ENCODE measurements at places on chromosomes 3 and 15. TPM values are rescaled to one million over a fixed set of nuclear protein-coding genes. Genes with fewer than 3 reads are reported as not detected.

DNA sequence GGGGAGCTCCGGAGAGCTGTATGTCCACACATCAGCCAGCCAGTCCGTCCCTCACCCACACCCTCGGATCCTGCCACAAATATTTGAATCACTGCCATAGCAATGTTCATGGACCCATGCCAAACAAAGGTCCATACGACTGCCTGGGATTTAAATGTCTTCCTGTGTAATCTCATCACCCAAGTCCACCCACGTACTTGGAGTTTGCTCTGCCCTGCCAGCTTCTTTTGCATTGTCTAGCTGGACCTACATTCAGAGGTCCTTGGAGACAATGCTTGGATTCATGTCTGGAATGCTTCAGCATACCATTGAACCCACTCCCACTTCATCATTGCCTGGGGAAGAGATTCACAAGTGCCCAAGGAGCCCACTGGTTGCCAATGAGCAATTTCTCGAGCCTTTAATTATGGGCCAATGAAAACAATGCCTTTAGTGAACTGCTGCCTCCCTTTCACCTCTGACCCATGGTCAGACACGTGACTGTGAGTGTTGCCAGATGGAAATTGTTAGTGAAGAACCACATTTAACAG lies 90.4 kb upstream of the PHLDB2 start:
- DNase-seq: no peak

DNA sequence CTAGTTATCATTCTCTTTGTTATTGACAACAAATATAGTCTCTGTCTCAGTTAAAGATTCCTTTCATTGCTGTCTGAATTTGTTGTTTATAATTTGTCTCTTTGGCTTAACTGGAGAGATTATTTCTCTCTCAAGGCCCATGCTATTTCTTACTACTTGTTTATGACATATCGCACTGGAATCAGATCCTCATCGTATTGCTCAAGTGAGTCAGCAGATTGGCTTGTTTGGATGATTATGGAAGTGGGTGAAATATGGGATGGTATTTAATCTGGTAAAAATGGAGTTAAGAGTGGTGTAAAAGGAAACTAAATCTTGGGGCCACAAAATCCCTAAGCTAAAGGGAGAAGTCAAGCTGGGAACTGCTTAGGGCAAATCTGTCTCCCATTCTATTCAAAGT lies 613.1 kb downstream of the SI start:
- DNase-seq: no peak

- DNase-seq: no peak
Observed at GRCh38 chr3:67458408-67458807, 196.0 kb downstream of the SUCLG2 start.

- no peak for DNase-seq
Observed at GRCh38 chr15:49155834-49156627, 632 bp upstream of the COPS2 start.

DNA sequence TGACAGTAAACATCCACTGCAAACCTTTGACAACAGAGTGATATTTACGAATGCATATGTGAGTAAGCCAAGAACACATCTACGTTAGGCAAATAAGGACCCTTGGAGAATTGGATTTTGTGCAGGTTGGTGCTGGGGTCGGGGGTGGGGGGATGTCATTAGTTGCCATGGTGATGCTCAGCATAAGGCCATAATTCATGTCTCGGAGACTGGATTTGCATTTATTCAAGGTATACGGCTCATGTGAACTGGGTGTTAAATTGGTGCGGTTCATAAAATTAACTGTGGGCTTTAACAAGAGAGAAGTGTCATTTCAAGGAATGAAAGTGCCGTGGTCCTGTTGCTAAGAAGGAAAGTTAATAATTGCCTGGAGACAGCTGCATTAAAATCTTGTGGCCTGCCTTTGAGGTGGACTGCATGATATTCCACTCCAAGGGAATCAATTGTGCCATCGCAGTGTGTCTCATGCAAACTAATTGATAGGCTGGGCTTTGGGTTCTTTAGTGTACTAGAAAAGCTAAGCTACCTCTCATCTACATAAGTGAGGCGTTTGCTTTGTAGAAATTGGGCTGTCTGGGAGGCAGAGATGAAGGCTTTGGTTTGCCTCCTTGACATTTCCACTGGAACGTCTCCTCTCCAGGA lies 228.9 kb upstream of the FEZF2 start:
- no peak for DNase-seq

DNA sequence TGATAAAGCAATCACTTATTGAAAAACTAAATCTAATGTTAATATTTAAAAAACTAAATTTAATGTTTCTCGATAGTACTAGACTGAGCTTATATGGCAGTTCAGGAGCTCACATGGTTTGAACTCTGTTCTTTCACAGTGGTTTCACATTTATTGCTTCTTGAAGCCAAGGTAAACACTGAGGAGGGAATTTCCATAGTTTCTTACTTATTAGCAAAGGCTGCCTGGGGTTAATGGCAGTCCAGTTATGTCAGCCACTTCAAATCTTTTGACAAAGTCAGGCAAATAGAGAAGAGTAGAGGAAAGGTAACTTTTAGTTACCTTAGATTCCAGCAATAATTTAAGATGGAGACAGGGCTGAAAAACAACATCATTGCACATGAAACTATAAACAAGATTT lies 831.5 kb downstream of the ROBO2 start:
- DNase-seq: no peak

- no peak for DNase-seq
Observed at GRCh38 chr3:63056932-63057331, 181.7 kb upstream of the CADPS start.

DNA sequence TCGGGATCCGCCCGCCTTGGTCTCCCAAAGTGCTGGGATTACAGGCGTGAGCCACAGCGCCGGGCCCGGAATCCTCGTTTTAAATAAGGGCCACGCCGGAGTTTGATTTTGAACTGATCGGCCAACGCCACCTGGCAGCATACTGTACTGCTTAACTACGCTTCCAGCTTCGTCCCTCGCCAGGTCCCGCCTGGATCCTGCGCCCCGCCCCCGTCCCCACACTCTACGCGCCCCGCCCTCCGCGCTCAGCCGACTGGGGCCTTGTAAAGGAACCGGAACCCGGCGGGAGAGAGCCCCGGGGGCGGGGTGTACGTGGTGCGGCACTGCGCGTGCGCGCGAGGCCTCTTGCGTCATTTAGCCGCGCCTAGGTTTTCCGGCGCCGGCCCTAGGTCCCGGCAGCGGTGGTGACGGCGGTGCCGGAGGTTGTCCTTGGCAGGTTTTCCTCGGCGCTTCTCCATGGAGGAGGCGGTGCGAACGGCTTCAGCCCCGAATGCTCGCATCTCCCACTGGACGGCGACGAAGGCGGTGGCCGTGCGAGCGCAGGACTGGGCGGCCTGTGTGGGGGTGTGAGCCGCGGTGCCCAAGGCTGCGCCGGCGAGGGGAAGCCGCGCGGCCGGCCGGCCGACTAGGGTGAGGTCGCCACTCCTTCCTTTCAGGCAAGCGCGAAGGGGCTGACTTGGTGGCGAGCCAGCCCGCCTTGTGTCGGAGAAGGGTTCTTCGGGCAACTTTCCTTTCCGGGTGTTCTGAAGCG lies at the start of gene NIPA2:
Gene NIPA2, plus strand, starts transcription at position 375 of the 751 bp plus-strand sequence. CDS start 13,066 bp downstream, outside the sequence.
- peak; percentile 90 for DNase-seq

DNA sequence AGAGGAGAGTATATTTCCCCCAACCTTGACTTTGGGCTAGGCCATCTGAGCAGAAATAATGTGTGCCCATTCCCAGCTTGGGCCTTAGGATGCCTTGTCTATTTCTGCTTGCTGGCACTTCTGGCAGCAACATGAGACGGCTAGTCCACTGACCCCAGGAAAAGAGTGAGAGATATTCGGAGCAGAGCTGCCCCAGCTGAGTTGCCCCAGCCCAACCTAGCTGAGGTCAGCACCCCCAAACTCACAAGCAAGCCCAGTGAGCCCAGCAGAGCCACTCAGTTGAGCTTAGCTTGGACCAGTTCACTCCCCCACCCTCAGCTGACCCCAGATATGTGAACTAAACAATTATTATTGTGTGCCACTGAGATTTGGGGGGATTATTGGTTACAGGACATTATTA lies 20.2 kb downstream of the ITGA11 start:
- DNase-seq: no peak

GRCh38 chr15:66006986-66007385 lies 137.7 kb downstream of the RAB11A start:
- no peak for DNase-seq

DNA sequence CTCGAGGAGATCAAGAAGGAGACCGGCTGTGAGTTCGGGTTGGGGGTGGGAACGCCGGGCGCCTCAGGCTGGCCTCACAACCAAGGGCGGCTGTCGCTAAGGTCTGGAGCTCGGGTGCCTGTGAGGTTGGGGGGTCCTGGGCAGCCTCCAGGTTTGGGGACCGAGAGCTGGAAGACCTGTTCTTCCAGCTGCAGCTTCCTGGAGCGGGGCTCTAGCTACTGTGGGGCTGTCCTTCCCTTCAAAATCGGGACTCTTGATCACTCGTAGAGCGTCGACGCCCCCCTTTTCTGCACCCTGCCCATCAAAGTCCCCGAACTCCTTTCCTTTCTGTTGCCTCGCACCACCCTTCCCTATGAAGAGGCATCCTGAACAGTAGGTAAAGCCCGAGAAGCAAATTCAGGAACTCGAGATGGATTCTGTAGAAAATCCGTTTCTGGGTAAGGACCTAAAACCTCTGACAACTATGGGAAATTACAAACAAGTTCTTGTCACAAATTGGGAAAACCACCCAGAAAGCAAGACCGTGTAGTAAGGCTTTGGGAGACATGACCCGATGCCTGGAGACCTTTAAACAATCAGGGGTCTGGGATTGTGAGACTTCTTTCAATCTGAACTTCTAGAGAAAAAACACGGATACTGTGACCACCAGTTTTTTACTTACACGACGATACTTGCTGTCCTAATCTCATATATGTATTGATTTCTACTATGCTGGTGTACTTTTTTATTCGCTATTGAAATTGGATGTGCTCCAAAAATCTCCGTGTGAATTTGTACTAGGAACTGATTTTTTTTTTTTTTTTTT lies 556 bp downstream of the CHP1 start:
- DNase-seq: no peak

GRCh38 chr15:61382927-61383326 lies 153.8 kb upstream of the RORA start:
- no peak for DNase-seq

- DNase-seq: no peak
Observed at GRCh38 chr3:184825121-184825820, 13.3 kb downstream of the VPS8 start.

DNA sequence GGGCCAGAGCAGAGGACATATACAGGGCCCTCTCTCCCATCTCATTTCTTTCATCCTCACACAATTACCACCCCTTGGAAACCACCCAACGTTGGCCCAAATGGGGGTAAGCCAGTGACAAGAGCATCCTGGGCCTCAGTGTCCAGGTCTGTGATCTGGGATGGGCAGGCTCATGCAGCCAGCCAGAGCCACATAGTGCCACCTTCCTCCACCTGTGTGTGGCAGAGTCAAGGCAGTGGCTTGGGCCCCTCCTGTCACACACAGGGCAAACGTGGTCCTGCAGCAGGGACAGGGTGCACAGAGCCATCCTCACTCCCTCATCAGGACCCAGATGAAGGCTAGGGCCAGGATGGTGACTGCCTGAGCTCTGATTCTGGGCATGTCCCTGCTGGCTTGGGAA lies 2.3 kb upstream of the MYL3 start:
- DNase-seq: no peak

The VEPH1 gene
- total RNA-seq: 0.26 TPM

The AGBL1 gene
- not detected for total RNA-seq

The AP4E1 gene
- total RNA-seq: 11.4 TPM

The NR2E3 gene
- not detected for total RNA-seq

The ARRDC4 gene
- total RNA-seq: 0.10 TPM

The LRRC3B gene
- total RNA-seq: not detected

The AADAC gene
- 0.13 TPM for total RNA-seq

The CSPG5 gene
- 0.16 TPM for total RNA-seq

Measured in GM12878 (cell line).